ENCODE measurements at places on chromosomes 7 and 10.

DNA sequence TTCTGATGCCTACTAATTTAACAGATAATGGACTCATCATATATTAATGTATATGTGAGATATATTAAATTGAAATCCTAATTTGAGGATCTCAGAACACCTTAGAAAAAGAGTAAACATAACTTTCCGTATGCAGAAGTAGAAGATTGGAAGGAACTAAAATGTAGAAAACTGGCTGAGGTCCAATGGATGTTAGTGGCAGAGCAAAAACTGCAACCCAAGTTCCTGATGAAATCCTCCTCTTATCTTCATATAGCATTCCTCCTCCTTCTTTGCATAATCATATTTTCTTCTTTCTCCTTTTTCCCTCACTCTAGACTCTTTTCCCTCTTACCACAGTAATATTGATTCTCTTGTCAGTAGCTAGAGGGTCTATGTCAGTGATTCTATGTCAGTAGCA lies 6.0 kb downstream of the INA start:
- no peak for DNase-seq

DNA sequence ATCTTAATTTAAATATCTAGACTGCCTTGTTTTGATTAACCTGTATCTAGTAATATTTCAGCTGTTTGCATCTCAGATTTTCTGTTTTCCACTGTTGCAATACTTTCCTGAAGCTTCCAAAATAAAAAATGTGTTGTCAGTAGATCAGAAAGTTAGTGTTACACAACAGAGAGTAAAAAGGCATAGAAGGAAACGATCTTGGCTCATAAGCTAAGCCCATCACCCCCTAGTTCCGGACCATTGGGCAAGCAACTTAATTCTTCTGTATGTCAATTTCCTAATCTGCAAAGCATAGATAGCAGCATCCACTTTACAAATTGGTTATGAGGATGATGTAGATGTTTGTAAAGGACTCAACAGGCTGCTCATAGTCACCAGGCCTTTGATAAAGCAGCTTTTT lies 4.4 kb downstream of the PON3 start:
- no peak for DNase-seq

GRCh38 chr10:63636812-63637211 lies 115.6 kb downstream of the REEP3 start:
- DNase-seq: no peak

DNA sequence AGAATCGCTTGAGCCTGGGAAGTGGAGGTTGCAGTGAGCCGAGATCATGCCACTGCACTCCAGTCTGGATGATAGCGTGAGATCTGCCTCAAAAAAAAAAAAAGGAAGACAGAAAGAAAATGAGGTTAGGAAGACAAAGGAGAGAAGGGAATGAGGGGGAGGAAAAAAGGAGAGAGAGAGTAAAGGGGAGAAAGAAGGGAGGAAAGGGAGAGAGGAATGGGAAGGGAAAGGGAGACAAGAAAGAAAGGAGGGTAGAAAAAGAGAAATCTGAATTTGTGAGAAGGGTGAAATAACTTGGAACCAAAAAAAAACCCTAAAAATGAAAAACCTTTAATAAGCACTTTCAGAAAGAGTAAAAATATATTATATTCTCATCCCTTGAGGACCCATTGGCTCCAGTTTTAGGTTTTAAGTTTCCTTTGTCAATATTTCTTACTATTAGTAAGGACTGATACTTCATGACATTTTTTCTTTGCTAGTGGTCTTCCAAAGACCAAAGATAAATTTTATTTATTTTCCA lies 54.9 kb downstream of the POT1 start:
- no peak for DNase-seq

GRCh38 chr10:12634621-12634931 lies 285.2 kb downstream of the CAMK1D start:
- DNase-seq: no peak

GRCh38 chr10:4307910-4308309 lies 518.1 kb upstream of the AKR1E2 start:
- no peak for DNase-seq

GRCh38 chr7:158021836-158022235 lies 565.8 kb downstream of the PTPRN2 start:
- no peak for DNase-seq

GRCh38 chr7:876972-877311 lies 588 bp downstream of the GET4 start:
- no peak for DNase-seq

DNA sequence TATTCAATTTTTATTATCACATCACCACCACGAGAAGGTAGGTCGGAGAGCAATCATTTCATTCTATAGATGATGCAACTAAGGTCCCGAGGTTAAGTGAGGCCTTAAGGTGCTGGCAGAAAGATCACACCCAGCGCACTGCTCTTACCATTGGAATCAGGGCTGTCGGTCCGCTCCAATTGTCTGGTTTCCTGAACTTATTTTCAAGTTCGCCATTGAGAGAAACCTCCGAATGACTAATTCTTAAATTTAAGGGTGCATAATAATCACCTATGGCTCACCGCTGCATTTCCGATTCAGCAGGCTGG lies 625 bp upstream of the GSTO2 start:
- no peak for DNase-seq

DNA sequence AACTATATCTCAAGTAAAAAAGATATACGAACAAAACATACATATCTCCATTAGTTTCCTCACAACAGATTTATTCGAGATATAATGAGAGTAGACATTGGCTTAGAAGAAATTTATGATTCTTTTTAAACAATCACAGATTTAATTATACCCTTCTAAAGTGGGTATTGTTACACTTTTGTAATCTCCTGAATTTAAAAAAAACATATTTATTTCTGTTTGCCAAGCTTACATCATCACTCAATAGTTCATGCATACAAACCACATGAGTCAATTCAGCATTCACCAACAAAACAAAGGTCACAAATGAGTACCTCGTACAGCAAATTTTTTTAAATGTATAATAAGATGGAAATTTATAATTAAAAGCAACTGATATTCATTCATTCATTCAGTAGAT lies 17.6 kb downstream of the LRRN3 start:
- no peak for DNase-seq

DNA sequence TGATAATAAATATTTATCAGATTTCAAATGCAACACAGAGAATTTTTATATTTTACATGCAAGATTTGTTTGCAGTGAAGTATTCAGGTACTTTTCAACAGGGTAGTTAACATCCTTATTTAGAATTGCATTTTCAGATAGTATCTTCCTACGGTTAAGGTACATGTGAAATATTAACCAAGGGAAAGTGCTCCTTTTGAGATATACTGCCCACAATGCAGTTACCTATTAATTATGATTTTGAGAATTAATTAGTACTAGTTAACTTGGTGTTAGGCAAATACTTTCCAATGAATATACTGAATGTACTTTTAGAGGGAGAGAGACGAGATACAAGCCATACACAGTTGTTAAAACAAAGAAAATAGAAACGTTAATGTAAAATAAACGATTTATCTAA lies 206.2 kb upstream of the YAE1 start:
- DNase-seq: no peak

DNA sequence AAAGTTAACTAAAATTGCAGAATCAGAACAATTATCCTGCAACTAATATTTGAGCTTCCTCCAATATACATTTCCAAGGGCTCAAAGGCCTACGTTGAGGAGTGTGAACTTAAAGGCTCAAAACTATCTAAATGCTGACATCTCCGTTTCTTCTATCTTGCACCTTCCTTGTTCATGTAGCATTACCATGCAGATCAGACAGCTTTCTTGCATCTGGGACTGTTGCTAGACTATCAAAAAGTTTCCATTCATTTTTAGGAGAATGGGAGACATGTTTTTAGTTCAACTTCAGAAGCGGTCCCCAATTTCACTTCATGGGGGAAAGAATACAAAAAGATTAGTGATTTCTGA lies 2.9 kb downstream of the ANKRD1 start:
- no peak for DNase-seq

DNA sequence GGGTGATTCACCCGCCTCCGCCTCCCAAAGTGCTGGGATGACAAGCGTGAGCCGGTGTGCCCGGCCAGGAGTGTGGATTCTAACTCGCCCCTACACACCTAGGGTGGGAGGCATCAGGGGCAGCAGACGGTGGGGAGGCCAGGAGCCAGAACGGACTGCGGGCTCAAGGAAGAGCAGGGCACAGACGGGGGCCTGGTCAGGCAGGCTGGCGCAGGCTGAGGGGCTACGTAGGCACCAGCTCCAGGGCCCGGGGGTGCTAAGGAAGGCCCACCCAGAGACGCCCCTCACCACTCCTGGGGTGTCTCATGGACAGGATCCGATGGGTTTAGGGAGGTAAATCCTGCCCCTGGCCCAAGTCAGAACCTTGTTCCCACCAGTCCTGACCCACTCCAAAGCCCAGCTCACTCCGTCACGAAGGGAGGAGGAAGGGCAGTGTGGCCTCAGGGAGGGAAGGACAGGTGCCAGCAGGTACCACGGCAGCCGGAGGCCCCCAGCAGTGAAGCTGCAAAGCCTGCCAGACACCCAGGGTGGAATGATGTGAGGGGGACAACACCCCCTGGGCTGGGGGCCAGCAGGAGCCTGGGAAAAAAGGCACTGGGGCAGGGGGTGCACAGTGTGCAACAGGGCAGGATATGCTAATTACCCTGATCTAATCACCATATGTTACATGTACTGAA lies 251.4 kb downstream of the MAD1L1 start:
- DNase-seq: no peak

- DNase-seq: no peak
Measured at GRCh38 chr7:73382934-73383503, 50.6 kb upstream of the FZD9 start.

DNA sequence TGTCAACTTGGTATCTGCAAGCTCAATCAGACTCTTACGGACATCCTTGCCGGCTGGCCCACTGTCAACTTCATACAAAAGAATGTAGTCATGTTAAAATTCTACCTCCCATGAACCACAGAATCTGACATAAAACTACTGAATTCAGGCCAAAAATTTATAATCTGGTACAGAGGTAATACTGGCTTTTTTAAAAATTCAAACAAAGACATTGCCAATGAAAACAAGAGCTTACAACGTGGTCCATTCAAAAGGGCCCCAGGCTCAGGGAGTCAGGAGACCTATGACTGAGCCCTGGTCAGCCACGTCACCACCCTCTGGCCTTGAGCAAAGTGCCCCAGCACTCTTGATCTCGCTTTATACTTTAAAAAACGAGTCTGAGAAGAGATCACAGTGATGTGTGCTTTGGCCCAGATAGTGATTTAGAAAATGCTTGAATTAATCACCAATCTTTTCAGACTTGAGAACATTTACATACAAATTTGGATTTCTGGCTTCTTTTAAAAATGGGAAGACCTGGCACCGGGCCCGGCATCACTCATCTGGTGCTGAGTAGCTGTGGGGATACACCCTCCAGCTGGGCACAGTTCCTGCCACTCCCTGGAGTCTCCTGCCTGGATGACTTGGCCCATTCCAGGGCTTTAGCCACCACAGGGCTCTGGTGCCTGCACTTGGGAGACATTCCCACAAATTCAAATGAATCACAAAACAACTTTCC lies 94.1 kb downstream of the PIP4K2A start:
- DNase-seq: peak; percentile 88

- DNase-seq: no peak
Measured at GRCh38 chr10:92702301-92702916, 12.7 kb downstream of the HHEX start.

DNA sequence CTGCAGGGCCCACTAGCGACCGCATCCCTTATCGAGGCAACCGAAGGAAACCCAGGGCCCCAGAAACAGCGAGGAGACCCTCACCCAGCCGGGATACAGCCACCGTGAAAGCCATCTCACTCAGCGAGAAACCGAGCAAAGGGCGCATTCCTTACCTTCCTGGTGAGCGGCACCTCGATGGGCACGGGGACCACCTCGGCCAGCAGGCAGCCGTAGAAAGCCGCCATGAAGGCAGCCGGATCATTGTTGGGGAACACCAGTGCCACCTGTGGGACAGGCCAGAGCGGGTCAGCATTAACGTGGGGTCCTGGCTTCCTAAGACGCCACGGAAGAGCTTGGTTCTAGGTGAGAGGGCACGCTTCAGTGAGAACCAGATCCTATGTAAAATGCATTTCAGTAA lies 263.7 kb downstream of the ZMYND11 start:
- no peak for DNase-seq

- no peak for DNase-seq
Measured at GRCh38 chr7:101728128-101728527, 89.3 kb upstream of the CUX1 start.

DNA sequence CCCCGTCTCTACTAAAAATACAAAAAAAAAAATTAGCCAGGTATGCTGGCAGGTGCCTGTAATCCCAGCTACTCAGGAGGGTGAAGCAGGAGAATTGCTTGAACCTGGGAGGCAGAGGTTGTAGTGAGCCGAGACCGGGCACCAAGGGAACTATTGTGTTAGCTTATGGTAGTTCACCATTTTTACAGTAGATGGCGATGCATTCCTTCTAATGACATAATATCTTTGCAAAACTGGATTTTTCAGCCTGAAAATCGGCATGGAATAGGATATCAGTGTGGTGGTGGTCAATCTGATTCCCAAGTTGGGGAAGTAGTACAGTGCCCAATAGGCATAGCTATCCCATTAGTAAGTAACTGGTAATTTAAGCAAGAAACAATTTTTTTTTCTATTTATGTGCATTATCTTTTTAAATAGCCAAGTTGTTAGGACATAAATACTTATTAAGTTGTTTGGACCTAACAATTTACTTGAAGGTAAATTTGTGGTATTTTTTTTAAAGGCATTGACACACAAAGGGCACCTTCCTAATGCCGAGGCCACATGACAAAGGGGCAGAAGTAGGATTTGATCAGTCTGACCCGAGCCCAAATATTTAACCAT lies 17.6 kb upstream of the IMPDH1 start:
- DNase-seq: no peak

GRCh38 chr7:132140341-132140740 lies 435.9 kb downstream of the PLXNA4 start:
- DNase-seq: no peak

- DNase-seq: no peak
Measured at GRCh38 chr7:139043823-139044812, 8.3 kb upstream of the ZC3HAV1L start.

DNA sequence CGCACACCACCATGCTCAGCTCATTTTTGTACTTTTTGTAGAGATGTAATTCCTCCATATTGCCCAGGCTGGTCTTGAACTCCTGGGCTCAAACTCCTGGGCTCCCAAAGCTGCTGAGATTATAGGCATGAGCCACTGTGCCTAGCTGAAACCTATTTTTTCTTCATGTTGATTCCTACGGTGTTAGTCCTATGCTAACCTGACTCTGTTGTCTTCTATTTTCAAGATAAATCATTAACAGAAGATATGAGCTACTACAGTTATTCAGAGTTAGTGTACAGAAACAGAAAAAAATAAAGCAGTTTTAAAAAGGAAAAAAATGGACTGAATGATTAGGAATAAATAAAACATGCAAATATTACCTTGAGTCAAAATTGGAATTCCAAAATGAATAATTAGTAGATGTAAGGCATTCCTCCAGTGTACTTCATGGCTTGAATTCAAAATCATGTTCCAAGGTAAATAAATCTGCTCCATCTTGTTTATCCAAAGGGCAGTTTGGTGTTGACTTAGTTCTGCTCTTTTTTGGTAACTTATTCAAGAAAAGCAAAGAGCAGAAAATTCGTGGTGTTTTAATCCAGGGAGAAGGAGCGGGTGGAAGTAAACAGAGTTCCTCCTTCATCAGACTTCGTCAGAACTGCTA lies 185.8 kb downstream of the CACNB2 start:
- no peak for DNase-seq

GRCh38 chr7:30411173-30411572 lies 67.4 kb downstream of the NOD1 start:
- DNase-seq: no peak
